ENCODE measurements at places on chromosomes 5 and 9.

GRCh38 chr5:95861221-95861863 lies 38.8 kb upstream of the GLRX start:
- DNase-seq = peak; percentile 79

- DNase-seq = no peak
Measured at GRCh38 chr9:113597390-113598241, 134.1 kb downstream of the RGS3 start.

DNA sequence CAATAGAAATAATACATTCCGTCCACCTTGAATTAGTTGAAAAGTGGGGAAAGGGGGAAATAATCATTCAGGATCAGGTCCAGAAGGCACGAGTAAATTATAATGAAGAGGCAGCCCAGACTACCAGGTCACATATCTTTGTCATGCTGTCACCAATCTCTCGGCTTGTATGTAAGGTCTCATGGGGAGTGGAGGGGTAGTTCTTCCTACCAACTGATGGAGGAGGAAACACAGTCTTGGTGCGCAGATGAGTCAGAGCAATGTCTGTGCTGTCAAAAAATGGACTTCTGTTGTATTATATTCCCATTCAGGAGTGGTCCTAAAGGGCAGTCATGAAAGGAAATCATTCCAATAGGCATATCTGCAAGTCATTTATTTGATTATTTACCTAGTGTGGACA lies 164.2 kb upstream of the PTGER4 start:
- DNase-seq = no peak

DNA sequence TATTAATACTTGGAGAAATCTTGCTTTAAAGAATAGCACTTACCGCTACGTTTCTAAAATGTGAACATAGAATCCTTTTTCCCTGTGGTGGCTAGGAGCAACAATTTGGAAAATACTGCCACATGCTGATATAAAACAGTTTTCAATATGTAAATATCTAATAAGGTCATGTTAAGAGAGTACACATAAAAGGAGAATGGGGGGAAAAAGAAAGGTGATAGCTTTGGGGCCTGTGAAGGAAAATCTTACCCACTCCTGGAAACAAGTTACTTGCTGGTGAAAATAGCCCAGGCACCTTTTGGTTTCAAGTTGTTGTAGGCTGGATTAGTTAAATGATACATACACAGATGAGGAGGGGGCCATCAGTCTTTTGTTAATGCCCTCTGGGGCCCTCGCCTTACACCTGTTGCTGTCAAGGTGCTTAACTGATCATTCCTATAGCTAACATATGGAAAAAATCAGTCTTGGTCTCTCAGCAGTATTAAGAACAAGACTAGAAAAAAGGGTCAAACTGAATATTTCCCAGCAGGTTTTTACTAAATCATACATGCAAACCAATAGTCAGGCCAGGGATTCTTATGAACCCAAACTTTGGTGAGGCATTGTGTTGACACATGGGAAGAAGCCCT lies 24.1 kb downstream of the FYB1 start:
- no peak for DNase-seq

DNA sequence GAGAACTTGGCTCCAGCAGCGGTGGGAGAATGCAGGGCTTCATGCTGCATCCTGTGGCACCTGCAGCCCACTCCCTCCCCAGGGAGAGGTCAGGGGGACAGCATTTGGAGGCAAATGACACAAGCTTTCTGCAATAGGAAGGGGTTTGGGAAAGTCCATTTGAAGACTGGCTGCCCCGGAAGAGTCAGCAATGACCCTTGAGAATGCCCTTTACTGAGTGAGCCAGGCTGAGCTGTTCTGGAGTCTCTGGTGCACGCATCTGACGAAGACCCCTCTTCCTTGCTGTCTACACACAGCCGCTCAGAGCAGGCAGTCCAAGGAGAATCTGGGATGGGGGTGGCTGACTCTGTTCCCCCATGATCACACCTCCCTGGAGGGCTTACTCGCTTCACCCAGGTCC lies 5.5 kb upstream of the NXNL2 start:
- no peak for DNase-seq

DNA sequence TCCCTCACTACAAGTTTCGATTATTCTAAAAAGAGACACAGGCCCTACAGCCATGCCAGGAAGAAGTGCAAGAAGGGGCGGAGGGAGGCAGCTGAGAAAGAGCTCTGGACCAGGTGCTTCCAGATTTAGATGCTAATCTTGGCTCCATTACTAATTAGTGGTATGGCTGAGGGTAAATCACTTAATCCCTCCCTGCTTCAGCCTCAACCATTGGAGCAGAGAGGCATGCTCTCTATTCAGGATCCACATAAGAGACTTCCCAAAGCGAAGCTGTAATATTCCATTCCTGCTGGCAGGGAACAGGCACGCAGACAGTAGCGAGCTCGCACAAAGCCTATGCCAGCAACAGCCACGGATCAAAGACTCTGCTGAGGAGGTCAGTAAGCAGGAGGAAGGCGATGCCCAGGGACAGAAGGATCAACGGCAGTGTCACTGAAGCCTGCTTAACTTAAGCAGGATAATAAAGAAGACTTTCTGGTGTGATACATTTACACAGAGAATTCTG lies 24.2 kb downstream of the LIFR start:
- DNase-seq = no peak

DNA sequence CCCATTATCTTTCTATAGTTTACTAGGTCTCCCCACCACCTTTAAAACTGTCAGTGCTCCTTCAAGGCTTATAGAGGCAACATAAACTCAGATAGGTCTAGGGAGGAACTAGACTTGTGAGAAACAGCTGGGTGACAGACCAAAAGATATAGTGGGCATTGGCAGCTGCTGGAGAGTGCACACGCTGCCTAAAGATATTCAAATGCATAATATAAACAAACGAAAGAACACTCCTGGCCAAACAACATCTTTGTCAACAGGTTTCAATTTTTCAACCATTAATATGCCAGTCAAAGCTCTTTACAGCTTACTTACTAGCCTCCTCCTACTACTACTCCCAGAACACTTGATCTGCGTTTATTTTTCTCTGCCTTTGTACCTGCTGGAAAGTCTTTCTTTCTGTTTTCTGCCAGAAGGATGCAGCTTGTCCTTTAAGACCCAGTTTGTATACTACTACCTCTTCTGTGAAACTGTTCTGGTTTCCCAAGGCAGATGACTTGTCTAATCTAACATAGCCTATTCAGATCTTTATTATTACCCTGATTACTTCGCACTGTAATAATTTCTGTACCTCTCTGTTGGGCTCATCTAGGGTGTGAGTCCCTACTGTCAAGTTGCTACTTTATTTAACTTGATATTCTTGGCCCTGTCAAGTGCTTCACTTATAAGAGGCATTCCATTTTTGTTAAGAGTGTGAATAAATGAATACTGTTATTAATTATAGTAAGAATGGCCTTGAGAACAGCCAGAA lies 14.3 kb downstream of the KDM3B start:
- no peak for DNase-seq

GRCh38 chr5:91052977-91053740 lies 330.0 kb downstream of the ARRDC3 start:
- DNase-seq = no peak

- no peak for DNase-seq
Measured at GRCh38 chr5:109225716-109226625, 183.8 kb downstream of the PJA2 start.

DNA sequence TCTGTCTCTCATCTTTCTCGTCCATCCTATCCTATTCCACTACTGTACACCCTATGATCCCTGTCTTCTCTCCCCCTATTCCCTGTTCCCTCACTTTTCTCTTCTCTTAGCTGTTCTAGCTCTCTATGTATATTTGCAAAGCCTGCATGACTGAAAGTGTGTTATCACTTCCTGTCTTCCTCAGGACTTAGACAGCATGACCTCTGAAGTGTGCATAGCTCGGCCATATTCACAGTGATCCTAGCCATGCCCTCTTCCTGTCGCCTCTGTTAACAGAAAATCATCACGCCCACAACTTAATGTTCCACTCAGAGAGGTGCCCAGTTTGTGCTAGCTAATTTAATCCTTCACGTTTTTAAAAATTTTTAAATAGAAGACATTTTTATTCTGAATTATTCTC lies 35.8 kb upstream of the CDH6 start:
- no peak for DNase-seq

DNA sequence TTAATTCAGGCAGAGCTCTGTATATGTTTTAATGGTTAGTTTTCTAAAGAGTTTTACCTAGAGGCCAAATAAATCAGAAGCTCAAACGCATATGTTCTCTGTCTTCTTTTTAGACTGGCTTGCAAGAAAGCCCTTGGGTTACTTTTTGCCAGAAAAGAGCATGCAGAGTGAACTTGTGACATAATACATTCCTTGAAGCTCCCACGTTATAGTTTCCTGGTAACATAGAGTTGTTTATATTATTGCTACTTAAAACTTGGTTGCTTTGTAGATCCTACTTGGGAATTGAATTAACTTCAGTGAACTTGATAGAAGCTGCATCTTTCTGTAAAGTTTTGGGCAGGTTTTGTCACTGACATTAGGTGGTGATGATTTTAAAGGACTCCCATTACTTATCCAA lies 102.9 kb downstream of the C9orf152 start:
- DNase-seq = no peak

DNA sequence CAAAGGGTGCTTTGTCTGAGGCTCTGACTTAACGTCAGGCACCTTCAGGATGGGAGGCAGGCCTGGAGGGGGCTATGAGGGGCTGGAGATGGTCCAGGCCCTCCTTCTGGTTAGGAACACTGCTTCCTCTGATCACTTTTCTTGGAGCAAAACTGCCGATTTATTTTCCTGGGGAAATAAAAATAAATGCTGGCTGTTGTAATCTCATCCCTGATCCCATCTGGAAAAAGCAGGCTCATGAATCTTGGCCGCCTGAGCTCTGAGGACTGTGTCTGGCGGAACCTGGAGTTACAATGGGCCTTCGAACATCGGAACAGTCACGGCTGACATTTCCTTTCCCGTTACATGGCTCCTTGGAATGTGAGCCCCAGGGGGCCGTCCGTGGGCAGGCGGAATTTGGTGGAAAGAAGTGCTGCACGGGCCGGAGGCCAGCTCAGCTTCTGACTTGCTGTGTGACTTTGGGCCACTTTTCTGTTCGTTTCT lies 157.8 kb downstream of the RGS3 start:
- DNase-seq = peak; percentile 76

DNA sequence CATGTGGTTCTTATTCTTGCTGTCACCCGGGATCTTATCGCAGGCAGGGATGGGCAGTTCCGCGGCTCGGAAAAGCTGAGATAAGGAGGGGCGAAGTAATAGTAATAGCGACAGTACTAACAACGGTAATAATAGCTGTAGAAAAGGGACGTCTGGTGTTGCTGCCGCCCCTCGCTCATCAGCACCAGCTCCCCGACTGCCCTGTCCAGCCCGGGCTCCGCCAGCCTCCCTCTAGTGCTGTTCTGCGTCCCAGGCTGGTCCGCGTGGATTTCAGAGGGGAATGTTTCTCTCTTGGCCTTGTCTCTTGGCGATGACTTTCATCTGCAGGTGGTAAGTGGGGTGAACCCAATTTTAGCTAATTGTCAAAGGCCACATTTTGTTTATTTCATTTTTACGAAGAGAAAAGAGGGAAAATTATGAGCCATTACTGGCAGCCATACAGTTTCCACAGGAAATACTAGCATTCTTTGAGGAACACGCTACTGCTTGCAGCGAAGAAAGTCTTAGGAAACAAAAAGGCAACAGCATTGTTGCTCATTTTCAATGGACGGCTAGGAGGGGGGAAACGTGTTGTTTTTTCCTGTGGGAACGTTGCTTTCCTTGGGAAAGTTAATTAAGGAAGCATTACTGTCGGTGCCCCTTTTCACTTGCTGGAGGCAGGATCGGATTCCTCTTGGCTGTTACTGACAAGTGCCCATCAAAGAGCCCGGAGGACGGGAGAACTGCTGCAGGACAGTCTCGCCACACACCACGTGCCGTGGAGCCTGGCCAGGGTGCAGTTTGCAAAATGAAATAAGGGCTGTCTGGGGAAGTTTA lies 762 bp downstream of the SNCAIP start:
- no peak for DNase-seq

- no peak for DNase-seq
Measured at GRCh38 chr9:70495514-70495913, 81.1 kb upstream of the KLF9 start.

GRCh38 chr5:5037674-5038073 lies 102.5 kb upstream of the ADAMTS16 start:
- no peak for DNase-seq

DNA sequence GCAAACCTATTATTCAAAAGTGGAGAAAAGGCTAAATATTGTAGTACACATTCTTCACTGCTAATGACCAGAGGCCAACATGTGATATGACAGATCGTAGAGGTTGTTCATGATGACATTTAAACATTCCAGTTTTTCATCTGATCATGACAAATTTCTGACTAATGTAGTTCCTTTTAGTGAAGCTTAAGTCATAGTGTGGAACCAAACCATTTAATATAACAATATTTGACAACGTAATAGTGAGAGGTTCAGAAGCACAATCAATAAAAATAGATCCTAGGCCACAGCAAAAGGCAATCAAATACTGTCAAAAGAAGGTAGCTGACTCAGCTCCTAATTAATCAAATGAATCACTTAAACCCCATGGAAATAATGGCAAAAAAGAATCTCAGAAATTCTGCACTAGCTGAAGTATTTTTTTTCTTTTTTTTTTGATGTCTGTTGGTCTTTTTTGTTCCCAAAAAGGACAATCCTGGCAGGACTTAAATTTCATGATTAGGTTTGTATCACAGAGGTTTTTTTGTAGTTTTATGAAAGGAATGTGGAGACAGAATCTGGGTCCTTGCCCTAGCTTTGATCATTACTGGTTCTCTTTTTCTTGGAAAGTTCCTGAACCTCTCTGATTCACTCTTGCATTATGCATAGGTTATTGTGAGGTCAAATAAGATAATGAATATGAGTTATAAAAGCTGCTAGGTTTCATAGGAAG lies 795.0 kb downstream of the DTWD2 start:
- DNase-seq = no peak

DNA sequence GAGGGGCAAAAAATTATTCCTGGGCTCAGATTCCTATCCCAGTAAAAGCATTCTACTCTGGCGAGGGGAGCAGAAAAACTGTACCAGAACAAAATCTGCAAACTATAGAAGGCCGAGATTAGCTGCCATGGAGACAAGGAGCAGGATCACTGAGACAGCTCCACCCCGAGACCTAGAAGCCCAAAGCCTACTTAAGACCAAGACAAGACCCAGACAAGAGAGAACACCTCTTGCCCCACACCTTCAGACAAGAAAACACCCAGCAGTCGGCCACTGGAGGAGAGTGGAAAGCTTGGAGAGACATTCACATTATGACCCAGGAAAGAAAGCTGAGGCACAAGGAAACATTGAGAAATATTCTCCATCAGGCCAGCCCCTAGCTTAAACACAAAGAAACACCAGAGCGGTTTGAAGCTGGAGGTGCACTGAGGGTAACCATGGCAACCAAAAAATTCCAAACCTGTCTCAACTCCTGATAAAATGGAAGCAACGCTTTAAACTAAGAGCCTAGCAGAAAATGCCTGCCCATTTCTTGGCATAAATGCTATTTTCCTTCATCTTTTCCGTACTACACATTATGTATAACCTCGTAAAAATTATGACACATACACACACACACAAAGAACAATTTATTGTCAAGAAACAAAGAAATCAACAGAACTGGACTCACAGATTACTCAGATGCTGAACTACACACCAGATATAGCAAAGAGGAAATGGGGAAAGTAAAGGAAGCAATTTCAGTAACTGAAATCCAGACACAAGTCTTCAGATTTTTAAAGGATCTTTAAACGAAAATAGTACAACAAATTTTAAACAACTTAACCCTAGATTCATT lies 53.8 kb upstream of the FTMT start:
- DNase-seq = no peak

GRCh38 chr5:39178171-39178570 lies 41.2 kb downstream of the FYB1 start:
- DNase-seq = no peak
